Left lobe of liver (tissue), 2 donors: ENCODE measurements at places on chromosomes 13 and 19.

DNA sequence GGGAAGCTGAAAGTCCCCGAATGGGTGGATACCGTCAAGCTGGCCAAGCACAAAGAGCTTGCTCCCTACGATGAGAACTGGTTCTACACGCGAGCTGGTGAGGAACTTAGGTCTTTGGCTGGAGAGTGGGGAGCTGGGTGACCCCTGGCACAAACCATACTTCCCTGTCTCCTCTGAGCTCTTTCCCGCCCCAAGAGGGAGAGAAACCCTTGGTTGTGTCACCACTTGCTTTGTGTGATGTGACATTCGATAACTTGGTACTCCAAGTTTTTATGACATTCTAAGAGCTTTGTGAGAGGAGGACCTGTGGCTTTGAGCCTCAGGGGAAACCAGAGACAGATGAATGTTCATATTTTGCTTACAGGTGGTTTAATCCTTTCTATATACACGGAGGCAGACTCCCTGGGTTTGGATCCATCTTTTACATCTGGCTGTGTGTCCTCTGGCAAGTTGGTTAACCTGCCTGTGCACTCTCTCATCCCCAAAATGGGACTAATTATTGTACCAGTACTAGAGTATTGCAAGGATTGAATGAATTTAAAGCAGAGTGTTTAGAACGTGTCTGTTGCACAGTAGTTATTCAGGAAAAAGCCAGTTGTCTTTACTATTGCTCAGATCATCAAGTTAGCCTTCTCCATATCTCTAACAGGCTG is 1.2 kb downstream of the RPS19 start:
- DNase-seq = no peak

- no peak for DNase-seq
Observed at GRCh38 chr13:30091035-30091434, 216.3 kb downstream of the KATNAL1 start.

- DNase-seq = no peak
Observed at GRCh38 chr13:21987793-21988192, 316.9 kb downstream of the FGF9 start.

DNA sequence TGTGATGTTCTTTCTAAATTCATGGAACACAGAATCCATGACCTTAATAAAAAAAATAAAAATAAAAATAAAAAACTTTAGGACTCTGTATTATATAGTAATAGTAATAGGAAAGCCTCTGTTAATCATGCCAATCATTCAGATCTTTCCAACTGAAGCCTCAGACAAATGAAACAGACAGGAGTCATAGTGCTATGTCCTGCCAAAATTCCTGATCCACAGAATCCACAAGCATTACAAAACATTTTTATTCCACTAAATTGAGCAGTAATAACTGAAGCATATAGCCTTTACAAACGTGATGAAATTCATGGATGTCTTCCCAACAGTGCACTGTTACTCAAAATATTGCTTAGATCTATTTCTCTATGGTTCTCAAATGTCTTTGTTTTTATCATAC is 820.6 kb upstream of the PCDH9 start:
- DNase-seq = no peak

DNA sequence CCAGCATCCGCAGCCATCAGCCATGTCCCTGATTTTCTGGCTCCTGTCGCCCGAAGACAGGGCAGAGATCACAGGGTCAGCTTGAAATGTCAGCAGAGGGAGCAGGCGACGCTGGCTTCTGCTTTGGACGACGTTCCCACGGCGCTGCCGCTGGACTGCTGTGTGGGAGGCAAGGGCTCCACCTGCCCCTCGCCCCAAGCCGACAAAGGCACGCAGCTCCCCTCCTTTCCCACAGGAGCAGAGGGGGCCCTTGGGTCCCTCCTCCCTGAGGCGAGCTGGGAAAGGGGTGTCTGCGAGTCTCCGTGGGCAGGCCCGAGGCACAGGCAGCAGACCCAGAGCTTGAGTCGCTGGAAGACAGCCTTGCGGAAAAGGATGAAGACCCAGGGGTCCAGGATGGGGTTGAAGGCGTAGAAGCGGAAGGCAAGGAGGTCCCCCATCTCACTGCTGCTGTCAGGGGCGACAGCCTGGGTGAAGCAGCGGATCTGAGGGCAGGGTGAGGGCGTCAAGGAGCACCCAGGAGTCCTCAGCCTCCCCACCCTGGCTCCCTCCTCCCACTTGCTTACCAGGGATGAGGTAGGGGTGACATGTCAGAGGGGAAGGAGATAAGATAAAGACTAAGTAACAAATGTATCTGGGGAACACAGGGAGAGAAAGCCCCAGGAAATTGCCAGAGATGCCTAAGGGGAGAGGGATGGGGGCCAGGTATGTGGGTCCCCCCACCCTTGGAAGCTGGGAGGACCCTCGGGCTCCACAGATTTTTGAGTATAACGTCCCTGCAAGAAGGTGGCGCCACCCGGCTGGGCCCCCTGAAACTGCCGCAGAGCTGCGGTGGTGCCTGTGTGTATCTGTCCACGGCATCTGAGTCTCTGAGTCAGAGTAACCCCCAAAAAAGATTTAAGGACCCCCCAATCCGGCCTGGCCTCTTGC is 3.4 kb downstream of the PTGIR start:
- no peak for DNase-seq

- DNase-seq = no peak
Observed at GRCh38 chr13:110331362-110331761, 24.3 kb downstream of the COL4A2 start.

DNA sequence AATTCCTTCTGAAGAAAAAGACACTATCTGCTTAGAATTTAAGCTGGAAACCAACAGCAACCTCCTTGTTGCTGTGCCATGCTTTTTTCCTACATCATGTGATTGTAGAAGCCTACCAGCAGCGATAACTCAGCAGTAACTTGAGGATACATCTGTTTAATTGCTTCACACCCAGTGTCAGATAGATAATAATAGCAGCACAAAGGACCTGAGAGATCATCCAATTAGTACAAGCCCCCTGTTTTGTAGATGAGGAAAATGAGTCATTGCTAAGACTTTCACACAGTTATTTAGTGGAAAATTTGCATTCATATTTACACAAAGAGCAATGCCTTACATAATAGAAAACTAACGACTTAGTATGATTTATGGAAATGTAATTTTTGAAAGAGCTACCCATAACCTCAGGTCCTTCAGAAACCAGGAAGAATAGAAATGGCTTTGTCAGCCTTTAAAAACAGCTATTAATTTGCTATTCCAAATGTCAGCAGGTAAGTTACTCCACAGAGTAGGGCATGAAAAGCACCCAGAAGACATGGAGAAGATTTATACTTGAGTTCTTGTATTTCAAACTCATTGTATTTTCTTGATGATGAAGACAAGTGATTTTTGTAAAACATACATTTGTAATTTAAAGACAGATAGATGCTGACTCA is 93.7 kb upstream of the SGCG start:
- no peak for DNase-seq

GRCh38 chr19:49009828-49010227 is 7.1 kb downstream of the LHB start:
- no peak for DNase-seq

DNA sequence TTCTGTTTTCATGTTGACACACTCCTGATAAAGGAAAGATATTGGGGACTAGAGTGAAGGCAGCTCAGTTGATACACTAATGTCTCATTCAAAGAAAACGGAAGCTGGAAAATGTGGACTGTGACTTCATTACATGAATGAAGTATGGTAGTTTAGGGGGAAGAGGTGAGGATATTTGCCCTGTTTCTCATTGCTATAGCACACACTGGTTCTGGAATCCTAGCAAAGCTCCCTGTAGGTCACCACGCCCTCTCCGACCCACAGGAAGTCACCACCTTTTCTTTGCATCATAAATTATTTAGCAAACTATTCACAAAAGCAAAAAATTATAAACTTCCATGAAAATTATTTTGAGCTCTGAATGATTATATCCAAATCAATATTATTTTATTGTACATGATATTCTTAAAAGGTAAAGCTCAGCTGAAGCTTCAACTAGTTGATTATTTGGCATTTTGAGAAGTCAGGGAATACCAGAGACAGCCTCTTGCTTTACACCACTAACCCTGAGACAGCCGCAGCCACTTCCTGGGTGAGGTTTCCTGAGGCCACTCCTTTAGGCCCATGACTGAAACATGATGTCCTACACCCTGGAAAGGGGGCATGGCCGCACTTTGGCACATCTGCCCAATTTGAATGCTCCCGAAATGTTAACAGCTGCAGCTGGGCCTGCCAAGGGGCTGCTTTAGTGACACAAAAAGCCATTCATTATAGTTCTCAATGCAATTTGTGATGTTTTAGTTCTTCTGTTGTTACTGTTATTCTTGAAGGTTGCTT is 50.0 kb upstream of the WDFY2 start:
- DNase-seq = no peak

DNA sequence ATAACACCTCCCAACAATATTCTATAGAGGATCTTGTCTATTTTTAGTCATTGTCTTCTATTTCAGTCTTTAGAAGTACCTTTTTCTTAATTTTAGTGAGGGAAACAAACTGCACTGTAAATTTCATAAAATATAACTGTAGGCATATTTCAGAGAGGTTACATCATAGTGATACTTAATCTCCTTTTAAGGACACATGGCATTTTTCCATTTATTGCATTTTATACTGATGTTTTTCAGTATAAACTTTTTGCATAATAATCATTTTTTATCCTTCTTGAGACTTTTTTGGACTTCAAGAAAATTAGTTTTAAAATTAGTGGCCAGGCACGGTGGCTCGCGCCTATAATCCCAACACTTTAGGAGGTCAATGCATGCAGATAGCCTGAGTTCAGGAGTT is 6.6 kb downstream of the ZNF700 start:
- DNase-seq = no peak

DNA sequence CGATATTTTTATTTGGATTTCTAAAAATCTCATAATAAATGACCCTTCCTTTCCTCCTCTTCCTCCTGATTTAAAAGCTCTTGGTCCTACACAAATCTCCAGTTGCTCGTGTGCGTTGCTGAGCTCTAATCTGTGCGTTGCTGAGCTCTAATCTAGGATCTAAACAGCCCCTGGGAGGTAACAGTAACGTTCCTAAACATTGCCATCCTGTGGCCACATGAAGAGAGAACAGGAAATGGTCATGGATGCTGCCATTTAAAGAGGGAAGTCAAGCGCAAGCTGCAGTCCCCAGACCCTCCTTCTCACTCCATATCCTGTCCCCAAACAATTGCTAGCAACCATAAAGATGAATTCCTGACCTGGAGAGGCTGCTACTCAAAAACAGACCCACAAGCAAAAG is 170.8 kb downstream of the NUFIP1 start:
- no peak for DNase-seq

DNA sequence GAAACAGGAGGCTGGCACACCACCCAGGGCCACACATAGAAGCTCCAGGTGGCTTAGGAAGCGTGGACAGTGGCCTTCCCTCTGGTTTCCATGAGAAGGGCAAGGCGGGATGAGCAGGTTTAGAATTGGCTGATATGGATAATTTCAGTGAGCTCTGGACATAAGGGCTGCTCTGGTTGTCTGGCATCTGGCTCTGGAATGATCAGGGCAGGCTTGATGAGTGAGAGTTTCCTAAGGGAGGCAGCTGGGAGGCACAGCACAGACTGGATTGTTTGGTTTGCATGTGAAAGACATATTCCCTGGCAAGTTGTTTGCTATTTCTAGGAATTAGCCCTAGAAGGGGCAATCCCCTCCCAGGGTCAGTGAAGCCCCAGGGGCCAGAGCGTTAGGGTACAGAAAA is 129.5 kb downstream of the ATP8A2 start:
- DNase-seq = no peak

- DNase-seq = peak; percentile 57
Observed at GRCh38 chr13:32267836-32268439, 47.2 kb downstream of the ZAR1L start.

DNA sequence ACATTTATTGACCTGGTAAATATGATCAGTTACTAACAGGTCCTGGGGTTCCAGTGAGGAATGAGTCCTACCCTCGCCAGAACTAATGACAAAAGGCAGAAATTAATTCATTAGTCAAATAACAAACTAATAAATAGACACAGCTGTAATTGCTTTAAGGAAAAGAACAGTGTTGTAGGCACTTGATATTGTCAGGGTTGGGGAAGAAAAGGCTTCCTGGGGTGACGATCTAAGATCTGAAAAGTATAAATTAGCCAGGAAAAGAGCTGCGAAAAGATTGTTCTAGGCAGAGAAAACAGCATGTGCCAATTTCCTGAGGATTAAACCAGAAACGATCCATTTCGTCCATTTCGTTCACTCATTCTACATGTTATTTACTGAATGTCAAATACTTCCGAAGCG is 670 bp upstream of the CHAF1A start:
- DNase-seq = no peak

DNA sequence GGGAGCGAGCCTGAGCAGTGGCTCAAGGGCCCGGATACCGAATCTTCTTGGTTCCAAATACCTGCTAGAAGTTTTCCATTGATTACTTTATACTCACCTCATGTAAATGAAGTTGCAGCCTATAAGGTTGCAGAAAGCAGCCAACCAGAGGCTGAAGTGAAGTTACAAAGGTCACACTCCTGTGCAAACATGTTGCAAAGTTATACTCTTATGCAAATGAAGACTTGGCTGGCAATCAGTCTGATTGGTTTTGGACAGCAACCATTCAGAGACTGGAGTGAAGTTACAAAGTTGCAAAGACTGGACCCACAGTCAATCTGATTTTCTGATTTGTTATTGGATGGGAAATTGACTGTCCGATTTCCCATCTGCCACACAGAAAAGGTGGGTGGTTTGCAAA is 152.5 kb downstream of the GGACT start:
- DNase-seq = peak; percentile 76

DNA sequence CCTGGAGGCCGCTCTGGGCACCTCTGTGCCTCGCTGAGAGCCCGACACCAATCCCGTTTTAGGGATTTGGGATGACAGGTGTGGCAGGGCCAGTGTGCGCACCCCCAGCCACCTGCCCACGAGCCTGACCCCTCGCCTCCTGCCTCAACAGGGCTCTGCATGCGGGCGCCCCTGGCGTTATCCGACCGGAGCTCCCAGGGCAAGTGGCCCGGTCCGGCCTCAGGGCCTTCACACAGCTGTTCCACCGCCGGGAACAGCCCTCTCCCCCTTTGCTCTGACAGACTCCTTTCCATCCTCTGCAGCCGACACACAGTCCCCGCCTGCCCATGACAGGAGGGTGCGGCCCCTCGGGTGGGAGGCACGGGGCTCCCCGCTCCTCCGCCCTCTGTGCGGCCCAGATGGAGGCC is 7.1 kb upstream of the WDR18 start:
- no peak for DNase-seq
